ENCODE measurements at places on chromosomes 13 and 19.

GRCh38 chr13:75513271-75513670 lies 24.4 kb downstream of the COMMD6 start:
- no peak for DNase-seq

GRCh38 chr19:7395360-7396066 lies 46.8 kb downstream of the ARHGEF18 start:
- no peak for DNase-seq

DNA sequence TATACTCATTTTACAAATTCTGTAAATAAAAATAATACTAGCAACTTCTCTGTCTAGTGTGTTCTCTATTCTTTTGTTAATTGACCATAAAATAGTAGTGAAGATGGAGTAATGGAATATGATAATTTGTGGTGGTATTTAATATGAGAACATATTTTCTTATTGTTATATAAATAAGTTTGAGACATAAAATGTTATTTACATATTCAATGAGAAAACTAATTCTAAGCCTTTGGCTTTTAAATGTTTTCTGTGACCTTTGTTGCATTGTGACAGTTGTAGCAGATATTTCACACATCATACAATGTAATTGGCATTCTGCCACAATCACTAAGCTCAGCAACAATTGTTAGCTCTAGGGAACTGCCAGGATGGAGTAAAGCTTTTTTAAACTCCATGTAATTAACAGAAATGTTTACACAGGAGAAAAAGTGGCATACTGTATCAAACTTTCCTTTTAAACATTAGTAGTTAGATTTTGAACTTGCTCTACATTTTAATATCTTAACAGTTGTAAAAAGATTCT lies 562.1 kb upstream of the PCDH9 start:
- DNase-seq = no peak

DNA sequence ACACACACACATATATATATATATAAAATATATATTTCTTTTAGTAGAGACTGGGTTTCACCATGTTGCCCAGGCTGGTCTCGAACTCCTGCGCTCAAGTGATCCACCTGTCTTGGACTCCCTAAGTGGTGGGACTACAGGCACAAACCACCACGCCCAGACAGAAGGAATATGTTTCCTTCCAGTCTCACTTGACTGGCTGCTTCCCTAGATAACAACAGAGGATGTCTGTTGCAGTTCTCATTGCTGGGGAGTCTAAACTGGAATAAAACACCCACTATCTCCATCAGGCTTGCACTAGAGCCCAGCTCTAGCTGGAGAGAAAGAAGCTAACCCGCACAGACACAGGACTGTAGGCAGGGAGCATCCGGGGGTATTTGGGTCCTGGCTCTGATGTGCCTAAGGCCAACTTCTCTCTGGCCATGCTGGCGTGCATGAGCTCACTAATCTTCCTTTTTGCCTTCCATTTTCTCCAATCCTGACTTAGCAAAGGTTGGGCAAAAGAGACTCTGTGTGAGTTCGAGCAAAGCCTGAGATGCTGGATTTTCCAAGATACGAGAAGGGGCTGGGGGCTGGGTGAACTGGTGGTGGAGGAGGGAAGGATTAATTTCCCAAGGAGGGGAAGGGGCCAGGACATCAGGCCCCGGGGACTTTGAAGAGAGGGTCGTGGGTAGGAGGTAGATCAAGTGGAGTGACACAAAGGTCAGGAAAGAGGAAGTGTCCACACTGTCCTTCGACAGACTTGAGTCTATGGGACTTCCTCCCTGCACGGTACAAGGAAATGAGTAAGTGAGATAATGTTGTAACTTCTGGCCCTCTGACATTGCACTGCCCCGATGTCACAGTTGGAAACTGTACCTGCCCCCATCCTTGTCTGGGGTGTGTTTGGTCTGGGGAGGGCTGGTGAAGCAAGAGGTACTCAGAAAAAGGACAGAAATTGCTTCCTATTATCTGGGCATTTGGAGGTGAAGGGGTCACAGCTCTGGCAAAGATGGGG lies 22.5 kb upstream of the ALOX5AP start:
- no peak for DNase-seq

DNA sequence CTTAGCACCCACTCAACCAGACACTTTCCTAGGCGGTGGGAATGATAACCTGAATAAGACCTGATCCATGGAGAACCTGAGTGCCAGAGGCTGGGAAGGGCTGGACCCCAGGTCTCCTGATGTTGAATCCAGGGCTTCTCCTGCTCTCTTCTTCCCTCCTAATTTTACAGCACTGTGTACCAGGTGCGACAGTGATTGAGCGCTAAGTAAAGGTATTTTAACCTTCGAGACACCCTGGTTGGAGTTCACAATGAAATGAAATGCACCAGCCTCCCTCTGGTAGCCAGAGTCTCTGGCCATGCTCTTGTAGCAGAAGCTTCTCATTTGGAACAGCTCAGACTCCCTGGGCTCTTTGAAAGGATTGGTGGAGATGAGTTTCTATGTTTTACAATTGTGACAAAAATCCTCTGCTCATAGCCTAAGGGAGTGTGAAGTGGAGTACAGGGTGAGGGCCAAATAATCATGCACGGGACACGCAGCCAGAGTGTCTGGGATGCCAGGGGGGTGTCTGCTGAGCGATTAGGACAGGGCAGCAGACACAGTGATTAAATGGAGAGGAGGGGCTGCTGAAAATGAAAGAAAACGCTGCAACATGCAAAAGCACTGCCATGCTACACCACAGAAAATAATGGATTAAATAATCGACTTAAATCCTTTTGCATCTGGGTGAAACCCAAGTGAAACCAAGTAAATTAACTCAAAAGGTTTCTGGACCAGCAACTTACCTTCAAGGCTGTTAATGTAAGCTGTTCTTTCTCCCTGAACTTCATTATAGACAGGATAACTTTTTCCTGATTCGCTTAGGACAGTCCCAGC lies 83.8 kb downstream of the FAM216B start:
- no peak for DNase-seq

- no peak for DNase-seq
These were observed 313.3 kb downstream of the FGF9 start for GRCh38 chr13:21984156-21984555.

DNA sequence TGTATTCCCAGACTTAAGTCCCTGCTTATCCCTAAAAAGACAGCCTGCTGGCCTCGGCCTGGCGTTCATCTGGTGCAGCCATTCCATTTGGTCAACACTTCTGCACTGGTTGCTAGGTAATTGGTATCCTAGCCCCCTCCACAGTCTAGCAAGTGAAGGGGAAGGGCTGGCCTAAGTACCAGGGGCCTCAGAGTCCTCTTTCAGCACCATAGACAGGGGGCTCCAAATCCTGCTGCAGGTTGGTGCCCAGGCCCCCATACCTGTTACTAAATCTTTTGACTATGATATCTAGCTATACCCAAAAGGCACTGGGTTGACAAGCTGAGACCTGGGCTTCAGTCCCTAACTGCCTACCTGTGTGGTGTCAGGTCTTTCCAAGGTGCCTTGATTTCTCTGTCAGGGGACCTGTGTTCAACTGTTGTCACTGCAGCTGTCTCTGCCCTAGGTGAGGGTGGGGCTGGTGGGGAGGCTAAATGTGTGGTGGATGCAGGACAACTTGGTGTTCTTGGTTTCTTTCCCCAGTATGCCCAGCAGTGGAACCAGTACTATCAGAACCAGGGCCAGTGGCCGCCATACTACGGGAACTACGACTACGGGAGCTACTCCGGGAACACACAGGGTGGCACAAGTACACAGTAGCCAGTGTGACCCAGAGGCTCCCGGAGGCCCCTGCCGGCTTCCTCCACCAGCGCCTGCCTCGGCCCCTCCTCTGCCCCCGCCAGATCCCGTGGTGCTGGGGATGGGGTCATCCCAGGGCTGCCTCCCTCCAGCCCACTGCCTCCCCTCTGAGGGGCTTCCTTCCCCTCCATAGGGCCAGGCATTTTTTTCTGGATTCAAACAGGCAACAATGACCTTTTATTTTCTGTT lies 3.8 kb upstream of the CCDC97 start:
- no peak for DNase-seq

DNA sequence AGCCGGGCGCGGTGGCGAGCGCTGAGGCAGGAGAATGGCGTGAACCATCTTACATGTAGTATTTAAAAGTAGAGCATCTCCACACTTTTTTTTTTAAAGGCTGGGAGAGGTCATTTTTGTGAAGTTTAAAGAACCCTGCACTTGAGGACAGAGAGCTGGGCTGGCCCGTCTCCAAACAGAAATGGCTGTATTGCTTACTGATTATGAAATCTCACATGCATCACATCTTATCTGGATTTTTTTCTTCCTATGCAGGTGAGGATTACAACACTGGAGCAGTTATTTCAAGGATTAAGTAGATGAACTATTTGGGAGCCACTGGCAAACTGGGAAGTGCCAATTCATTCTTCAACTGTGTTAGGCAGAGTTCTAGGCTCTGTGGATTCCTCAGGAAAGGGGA lies 59.5 kb downstream of the TEX26 start:
- no peak for DNase-seq

DNA sequence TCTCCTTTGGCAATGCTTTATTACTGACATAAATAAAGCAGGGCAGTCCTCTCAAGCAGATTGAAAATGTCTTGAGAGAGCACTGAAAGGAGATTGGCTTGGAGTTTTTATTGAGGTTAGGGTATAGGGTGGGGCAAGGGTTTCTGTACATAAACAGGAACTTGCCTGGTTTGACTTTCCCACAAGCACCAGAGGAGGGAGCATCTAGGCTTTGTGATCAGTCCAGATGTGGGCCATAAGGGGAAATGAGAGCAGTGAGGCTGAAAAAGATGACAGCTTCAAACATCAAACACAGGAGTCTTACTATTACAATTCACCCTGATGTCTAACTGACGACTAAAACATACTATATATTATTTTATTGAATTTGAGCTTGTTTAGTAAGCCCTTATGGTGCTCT lies 260.9 kb downstream of the MTUS2 start:
- no peak for DNase-seq

- DNase-seq = no peak
These were observed 935 bp downstream of the CRB3 start for GRCh38 chr19:6465006-6465405.

DNA sequence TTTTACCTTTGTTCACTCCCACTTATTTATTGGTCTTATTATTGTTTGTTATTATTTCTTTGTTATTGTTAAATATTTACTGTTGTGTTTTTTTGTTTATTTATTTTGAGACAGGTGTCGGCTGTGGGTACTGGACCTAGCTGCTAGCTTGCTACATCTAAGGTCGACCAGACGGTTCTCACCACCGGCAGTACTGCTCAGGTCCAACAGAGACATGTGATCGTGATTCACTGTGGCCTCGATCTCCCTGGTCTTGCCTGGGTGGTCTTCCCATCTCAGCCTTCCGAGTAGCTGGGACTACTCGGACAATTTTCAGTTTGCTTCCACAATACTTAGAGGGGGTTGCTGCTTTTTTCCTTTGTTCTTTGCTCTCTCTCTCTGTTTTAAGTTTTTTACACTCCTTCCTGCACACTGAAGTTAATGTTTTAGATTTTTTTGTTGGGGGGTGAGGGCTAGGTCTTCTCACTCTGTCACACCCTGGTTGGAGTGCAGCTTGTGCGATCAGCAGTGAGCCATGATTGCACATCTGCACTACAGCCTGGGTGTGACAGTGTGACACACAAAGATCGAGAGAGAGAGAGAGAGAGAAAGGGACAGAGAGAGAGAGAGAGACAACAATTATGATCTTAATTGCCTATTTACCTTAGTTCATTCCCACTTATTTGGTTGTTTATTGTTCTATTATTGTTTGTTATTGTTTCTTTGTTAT lies 1432.4 kb downstream of the UQCRFS1 start:
- DNase-seq = no peak

DNA sequence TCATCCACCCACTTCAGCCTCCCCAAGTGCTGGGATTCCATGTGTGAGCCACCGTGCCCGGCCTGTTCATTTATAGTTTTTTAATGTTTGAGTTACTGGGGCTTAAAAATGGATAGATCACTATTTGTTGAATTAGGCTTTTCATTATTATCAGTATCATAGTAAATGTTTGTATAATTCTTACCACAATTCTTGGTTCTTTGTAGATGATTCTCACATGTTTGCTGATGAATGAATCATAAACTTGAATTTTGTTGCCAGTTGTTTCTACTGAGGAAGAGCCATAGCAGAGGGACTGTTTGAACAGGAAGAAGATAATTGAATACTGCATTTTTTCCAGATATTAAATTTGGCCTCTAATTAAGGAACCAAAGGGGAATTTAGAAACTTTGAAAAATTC lies 2.6 kb upstream of the LPAR6 start:
- no peak for DNase-seq

- DNase-seq = no peak
These were observed 5.8 kb upstream of the HCN2 start for GRCh38 chr19:583968-584239.

DNA sequence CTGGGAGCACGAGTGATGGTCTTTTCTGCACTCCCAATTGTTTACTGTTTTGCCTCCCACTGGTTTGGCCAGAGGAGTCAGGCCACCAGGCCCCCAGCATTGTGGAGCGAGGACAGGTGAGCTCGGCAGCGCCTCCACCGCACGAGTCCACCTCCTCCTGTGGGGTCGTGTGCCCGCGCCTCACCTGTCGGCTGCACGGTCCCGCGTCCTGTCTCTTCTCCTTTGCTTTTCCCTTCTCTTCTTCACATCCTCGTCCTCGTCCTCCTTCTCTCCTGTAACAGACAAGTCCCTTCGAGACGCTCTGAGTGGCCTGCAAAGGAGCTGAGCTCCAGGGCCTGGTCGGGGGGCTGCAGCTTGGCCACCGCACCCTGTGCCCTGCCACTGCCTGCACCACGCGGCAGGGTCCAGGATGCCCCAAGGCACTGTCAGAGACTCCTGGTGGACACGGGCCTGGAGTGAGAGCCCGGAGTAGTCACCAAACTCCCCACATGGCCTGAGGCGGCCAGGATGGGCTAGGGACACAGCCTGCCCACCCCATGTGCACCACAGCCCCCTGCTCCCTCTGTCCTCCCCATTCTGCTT lies 11.4 kb downstream of the AKAP8 start:
- no peak for DNase-seq

GRCh38 chr13:96072392-96072791 lies 17.5 kb upstream of the HS6ST3 start:
- no peak for DNase-seq

DNA sequence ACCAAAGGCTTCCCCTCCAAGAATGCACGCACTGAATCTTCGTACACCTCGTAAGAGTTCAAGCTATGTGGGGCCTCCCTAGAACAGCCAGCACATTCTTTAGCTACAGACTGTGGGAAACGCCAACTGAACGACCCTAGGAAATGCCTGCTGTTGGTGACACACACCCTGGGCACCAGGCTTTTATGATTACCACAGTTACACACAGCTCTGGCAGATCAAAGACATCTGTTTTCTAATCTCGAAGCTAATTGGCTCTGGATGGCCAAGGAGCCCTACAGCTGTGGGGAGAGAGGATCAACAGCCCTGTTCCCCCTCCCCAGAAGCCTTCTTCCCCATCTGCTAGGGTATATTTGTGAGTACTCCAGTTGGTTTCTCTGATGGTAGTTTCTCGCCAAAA lies 123.0 kb downstream of the COL4A1 start:
- no peak for DNase-seq

All from esophagus squamous epithelium (tissue), 5 donors.